ENCODE measurements at places on chromosomes 13 and 19. TPM values are rescaled to one million over a fixed set of nuclear protein-coding genes. Genes with fewer than 3 reads are reported as not detected.

- DNase-seq = no peak
Observed at GRCh38 chr13:96967248-96967745, 27.0 kb downstream of the OXGR1 start.

The CACTIN gene
- 23.2 TPM for total RNA-seq

The AP1M1 gene
- total RNA-seq = 36.8 TPM

GRCh38 chr13:36057041-36057440 is 74.1 kb downstream of the DCLK1 start:
- peak; percentile 33 for DNase-seq

The PDX1 gene
- total RNA-seq = not detected

DNA sequence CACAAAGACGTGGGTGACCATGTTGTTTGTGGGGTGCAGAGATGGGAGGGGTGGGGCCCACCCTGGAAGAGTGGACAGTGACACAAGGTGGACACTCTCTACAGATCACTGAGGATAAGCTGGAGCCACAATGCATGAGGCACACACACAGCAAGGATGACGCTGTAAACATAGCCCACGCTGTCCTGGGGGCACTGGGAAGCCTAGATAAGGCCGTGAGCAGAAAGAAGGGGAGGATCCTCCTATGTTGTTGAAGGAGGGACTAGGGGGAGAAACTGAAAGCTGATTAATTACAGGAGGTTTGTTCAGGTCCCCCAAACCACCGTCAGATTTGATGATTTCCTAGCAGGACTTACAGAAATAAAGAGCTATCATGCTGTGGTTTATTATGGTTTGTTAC is 5.6 kb downstream of the KLK2 start:
- DNase-seq = no peak

GRCh38 chr13:25148402-25148771 is 23.7 kb downstream of the AMER2 start:
- no peak for DNase-seq

GRCh38 chr13:80888390-80888789 is 547.5 kb upstream of the SPRY2 start:
- DNase-seq = no peak

GRCh38 chr13:42048342-42048683 is at the start of gene DGKH:
Gene DGKH (plus strand): TSS chr13:42048648. CDS start chr13:42048774, 126 bp downstream.
- no peak for DNase-seq

DNA sequence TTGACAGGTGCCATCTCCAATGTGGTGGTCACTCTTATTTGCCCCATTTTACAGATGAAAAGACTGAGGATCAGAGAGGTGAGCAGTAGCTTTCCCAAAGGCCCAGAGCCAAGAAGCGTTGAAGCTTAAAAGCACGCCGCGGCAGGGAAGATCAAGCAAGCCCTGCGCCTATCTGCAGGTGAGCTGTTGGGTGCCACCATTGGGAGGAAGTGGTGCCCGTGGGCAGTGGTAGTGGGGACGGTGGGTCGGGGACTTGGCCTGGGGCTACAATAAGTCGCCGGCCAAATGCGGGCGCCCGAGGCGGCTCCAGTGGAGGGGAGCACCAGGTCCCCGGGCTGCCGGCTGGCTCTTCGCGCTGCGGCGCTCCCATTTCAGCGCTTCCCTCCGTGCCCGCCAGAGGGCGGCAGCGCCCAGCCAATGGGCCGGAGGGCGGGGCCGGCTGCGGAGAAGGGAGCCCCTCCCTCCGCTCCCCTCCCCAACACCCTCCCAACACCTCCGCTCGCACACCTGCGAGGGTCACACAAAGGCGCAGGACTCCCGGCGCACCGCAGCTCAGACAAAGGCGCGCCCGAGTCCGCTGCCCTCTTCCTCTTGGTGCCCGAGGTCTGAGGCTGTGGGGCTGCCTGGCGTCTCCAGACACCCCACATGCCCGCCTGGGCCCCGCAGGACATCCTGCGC is 744 bp upstream of the POU2F2 start:
- peak; percentile 69 for DNase-seq

The KRI1 gene
- 9.6 TPM for total RNA-seq

- DNase-seq = no peak
Observed at GRCh38 chr13:20394169-20394501, 131.5 kb downstream of the CRYL1 start.

GRCh38 chr13:92355213-92355612 is 871.4 kb upstream of the GPC6 start:
- peak; percentile 4 for DNase-seq

DNA sequence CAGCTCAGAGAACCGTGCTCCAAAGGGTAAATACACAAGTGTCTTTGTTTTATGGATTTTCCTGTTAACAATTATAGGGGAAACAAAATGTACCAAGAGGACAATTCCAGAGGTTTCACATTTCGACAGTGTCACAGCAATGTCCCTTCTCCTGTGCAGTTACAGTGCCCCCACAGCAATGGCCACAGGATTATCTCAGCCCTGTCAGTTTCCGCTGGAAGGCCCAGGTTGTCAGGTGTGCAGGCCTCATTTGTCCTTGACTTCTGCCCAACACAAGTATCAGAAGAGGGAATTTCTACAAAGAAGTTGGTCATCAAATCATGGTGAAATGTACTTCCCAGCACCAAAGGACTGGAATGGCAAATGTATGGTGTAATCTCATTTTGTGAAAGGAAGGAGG is 11.2 kb upstream of the N4BP2L2 start:
- no peak for DNase-seq

- peak; percentile 76 for DNase-seq
Observed at GRCh38 chr19:47707135-47707925, 5.9 kb upstream of the EHD2 start.

The NLRP5 gene
- not detected for total RNA-seq

GRCh38 chr13:52765611-52766390 is 26.2 kb upstream of the CNMD start:
- no peak for DNase-seq

The TRPM4 gene
- total RNA-seq = 28.2 TPM

The DHPS gene
- 64.5 TPM for total RNA-seq

The NBEA gene
- 23.8 TPM for total RNA-seq

- no peak for DNase-seq
Observed at GRCh38 chr19:51372649-51373504, at the start of gene NKG7. Gene NKG7 (minus strand): TSS chr19:51372654. CDS start chr19:51372535, 119 bp downstream.

GRCh38 chr13:31967155-31967554 is 64.4 kb upstream of the FRY start:
- DNase-seq = no peak

GRCh38 chr19:41541990-41542584 is 33.9 kb upstream of the CEACAM21 start:
- peak; percentile 73 for DNase-seq

- DNase-seq = no peak
Observed at GRCh38 chr13:97417698-97418097, 16.3 kb upstream of the RAP2A start.
